Activated naive CD4-positive, alpha-beta T cell treated with anti-CD3 and anti-CD28 coated beads, Interleukin-2, amount 10 ng/mL, durations not matched to agents 7 days and 5 days (primary cell): ENCODE measurements at places on chromosomes 12 and 14.
A peak's percentile ranks its signal among the peaks of the same experiment; 100 is the strongest.

DNA sequence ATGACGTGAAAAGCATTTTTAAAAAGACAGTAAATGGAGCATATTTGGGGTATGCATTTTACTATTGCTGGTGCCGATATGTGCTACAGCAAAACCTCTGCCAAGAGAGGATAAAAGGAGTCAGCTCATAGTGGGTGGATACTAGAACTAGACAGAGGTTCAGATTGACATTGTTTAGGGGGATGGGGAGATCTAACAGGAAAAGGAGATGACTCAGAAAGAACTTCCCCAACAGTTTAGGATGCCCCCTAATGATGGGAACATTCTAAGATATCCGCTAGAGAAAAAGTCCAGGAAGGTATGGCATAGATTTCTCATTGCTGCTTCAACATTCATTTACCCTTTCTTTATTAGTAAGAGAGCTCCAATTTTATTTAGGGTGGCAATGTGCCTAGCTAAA is 110.5 kb upstream of the CLEC14A start:
- DNase-seq: no peak

DNA sequence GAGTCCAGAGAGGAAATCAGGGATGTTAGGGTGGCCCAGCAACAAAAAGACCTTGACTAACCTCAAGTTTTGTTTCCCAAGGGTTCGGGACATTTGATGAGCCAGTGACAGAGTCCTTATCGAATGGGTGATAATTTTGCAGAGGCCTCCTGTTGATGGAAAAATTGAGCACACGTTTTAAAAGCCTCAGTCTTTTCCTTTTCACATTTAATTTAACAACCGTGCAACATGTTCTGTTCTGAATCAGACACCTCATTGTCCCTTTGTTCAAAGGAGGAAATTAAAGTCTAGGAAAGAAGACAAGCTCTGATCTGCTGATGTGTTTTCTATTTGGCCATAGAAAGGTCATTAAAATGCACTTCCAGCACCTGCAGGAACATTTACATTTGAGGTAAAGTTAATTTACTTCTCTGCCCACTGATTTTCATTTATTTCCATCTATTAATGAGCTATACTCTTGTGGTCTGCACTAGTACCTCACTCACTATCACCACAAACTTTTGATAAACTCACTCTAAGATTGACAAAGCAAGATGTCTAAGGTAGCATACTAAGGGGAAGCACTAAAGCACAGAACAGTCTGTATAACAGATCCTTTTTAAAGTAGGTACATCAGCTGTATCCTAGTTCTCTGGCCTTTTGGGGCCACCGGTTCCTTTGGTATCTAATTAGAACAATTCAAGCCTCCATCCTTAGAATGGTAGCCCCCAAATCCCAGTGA is 147.0 kb downstream of the RPAP3 start:
- no peak for DNase-seq

- DNase-seq: no peak
These were observed 142.6 kb downstream of the NPAS3 start for GRCh38 chr14:33081259-33081658.

- DNase-seq: no peak
These were observed 253.9 kb downstream of the CACNA1C start for GRCh38 chr12:2306735-2307134.

- no peak for DNase-seq
These were observed 20.2 kb upstream of the PPP1R13B start for GRCh38 chr14:103867523-103867953.

GRCh38 chr14:77120771-77121743 is 20.5 kb downstream of the ZDHHC22 start:
- peak; percentile 74 for DNase-seq

DNA sequence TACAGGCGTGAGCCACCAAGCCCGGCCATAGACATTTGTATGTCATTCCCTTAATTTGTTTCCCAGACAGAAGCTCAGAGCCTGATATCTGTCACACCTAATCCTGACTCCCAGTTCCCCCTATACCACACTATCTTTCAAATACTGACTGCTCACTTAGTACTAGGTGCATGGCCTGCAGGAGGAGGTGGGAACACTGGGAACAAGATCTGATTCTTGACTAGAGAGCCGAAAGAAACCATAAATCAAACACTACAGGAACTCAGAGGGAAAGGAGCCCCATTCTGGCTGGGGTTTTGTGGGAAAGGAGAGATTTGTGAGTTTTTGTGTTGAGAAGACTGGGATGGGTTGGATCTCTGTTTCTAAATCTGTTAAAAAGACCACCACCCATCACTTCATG is 4.9 kb downstream of the KHNYN start:
- no peak for DNase-seq

- no peak for DNase-seq
These were observed 4.9 kb downstream of the PTGER2 start for GRCh38 chr14:52318826-52319645.

DNA sequence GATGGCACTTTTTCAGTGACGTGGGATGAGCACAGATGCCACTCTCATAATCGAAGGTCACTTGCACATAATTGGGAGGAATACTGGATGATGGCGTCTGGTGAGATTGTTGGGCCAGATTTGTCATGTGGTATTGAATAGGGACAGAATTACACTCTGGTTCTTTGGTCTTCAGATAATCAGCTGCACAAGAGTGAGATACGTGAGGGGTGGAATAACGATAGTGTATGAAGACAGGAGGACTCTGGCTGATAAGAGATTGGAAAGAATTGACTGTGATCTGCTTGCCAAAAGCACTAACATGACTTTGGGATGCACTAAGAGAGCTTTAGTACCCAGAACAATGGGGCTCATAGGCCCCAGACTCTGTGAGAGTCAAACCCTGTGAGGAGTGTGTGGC is 7.0 kb upstream of the RABGGTA start:
- DNase-seq: no peak
